SK-N-DZ (cell line): ENCODE measurements at places on chromosomes 6 and 20.

- DNase-seq, result no peak
Measured at GRCh38 chr6:170405311-170405975, 98.9 kb downstream of the FAM120B start.

- no peak for DNase-seq
Measured at GRCh38 chr6:158666628-158667359, 16.9 kb downstream of the SYTL3 start.

- DNase-seq, result no peak
Measured at GRCh38 chr6:131972741-131973140, 21.6 kb upstream of the CCN2 start.

DNA sequence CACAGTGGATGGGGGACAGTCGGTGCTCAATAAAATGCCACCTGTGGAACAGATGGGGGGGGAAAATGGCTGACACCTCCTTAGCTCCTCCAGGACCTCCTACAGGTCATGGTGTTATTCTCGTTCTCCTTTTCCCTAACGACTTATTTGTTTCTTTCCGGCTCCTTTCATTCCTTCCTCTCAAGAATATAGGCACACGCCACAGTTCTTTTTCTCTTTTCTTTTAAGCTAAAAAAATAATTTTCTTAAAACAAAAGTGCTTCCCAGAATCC lies 1.4 kb upstream of the RNASET2 start:
- no peak for DNase-seq

- no peak for DNase-seq
Measured at GRCh38 chr6:15420959-15421438, 175.1 kb downstream of the JARID2 start.
